ENCODE measurements at places on chromosomes 16 and 17.

GRCh38 chr16:52755396-52755795 lies 208.5 kb upstream of the TOX3 start:
- DNase-seq: no peak

- DNase-seq: no peak
These were observed 195.5 kb upstream of the CCL2 start for GRCh38 chr17:34059423-34060220.

- no peak for DNase-seq
These were observed 12.3 kb downstream of the ENPP7 start for GRCh38 chr17:79742951-79743476.

- DNase-seq: no peak
These were observed 35.1 kb upstream of the CHMP6 start for GRCh38 chr17:80956321-80957190.

Data from germinal center (tissue), 1 donor.